NCI-H1417 (cell line): ENCODE measurements at places on chromosomes 4 and X.

GRCh38 chrX:42465821-42466220 is 312.1 kb downstream of the PPP1R2C start:
- DNase-seq: no peak

DNA sequence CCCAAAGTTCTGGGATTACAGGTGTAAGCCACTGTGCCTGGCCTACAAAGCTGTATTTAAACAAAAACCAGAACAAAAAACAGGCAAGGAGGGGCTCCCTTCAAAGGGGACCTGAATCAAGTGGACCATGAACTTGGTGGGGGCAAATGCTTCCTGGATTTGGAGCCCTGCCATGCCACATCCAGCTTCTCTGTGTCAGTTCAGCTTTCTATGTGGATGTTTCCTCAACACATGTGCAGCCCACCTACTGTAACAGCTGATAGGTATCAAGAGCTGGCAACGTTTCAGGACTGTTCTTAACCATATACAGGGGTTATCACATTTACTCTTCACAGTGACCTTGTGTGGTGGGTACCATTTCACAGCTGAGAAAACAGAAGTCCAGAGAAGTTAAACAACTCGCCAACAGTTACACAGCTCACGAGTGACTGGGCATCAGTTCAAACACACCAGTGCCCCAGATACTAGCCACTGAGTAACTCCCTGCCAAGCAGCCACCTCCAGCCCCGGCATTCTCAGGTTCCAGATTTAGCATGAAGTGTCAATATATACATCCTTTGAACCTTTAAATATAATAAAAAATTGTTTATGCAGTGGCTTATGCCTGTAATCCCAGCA is 7.5 kb downstream of the GPR143 start:
- DNase-seq: no peak

- no peak for DNase-seq
Observed at GRCh38 chrX:109614951-109615350, 10.0 kb downstream of the KCNE5 start.

GRCh38 chrX:51891821-51892551 is 1.4 kb upstream of the MAGED1 start:
- peak; percentile 30 for DNase-seq

DNA sequence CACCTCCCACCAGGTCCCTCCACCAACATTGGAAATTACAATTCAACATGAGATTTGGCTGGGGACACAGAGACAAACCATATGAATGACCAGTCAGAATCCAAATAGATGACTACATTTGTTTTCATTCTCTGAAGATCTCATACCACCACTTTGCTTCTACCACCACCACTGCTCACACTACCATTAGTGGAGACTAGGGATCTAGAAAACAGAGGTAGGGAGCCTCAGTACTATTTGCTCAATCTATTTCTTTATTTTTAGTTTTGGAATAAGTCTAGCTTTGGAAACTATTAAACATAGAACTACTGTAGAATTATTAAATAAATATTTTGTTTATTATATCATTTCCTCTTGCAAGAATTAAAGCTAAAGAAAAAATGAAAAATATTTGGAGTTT is 727.9 kb downstream of the CCSER1 start:
- no peak for DNase-seq

GRCh38 chr4:52987392-52988056 is 125.4 kb downstream of the RASL11B start:
- no peak for DNase-seq

DNA sequence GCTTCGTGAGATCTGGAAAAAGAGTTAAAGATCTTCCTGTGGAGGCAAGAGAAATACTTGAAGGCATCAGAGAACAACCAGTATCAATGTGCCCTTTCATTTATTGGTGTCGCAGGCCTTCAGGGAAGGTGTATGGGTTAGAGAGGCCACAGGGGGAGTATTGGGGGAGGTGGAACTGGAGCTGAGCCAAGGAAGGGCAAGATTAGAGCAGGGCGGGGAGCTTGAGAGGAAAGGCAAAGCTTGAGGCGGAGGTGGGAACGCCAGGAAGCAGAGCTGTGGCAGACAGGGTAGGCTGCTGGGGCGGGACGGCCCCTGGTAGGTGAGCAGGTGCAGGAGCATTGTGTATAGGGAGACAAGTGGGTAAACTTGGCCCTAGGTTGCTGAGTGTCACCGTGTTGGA is 329.9 kb downstream of the ARHGAP10 start:
- peak; percentile 31 for DNase-seq

- no peak for DNase-seq
Observed at GRCh38 chr4:65071564-65071963, 598.7 kb downstream of the EPHA5 start.

DNA sequence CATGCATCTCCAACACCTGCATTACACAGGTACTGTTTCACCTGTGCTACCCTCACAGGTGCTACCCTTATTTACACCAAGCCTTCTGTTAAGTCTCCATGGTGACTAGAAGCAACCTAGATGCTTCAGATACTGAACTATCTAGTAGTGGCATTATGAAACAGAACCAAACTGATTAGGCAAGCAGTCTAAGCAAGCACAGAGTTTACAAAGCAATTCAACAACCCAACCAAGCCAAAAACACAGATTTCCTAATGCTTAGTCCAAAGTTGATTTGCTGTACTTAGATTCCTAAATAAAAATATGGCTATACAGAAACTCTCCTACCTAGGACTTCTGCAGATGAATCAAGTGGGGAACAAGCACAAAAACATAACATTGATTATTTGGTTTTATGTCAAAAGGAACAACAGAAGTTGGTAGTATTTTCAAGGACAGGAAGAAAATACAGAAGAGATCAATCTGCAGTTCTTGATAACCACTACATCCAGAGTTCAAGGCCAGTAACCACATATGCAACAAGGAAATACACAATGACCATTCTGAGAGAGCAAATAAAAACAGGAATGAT is 3.2 kb downstream of the TAPT1 start:
- no peak for DNase-seq

DNA sequence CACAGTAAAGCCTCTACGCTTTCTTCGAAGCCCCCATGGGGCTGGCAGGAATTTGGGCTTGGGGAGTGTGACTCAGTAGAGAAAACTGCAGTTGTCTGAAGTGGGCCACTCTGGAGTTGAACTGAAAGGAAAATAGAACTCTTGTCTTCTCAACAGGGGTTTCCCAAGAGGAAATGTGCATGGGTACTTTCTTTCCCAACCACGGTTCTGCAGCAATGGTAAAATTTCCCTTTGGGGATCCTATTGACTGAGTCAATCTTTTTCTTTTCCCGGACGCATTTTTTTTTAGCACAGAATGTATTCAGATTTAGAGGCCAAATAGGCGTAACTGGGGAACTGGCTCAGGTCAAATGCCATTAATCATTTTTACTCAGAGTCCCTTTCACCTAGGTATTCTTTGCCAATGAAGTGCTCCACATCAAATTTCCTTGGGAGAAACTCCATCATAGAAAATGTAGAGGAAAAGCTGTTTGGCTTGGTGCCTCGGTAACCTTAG is 269.3 kb downstream of the STIM2 start:
- DNase-seq: no peak

- no peak for DNase-seq
Observed at GRCh38 chrX:118231464-118231863, 114.4 kb upstream of the WDR44 start.

DNA sequence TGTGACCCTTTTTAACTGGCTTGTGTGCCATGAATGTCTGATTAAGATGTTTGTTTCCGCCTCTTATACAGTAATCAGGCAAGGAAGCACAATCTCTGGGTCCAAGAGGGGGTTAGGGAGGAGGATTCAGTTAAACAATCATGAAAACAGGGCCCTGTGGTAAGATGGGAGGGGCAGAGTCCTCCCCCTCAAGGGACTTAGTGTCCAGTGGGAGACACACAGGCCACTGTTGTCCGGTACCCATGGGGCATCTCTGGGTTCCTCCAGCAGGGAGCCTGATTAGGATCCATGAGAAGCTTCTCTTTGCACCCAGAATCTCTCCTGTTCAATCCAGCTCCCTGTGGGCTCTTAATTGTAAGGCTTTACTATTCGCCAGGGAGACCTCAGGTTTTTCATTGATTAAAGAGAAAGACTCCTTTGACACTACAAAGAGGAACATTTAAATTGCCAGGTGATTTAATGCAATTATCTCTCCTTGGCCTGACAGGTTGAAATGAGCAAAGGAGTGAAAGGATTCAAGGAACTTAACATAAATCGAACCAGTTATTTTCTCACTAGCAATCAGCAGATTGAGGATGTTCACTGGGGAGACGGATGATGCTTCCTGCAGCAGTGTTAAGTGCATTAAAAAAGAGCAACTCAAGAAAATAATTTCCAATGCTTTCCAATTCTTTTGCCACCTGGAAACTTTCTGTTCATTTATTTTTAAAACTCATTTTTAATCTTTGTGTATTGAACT is 225.4 kb downstream of the PTTG2 start:
- no peak for DNase-seq

GRCh38 chr4:1967512-1968149 is 41.1 kb downstream of the NELFA start:
- DNase-seq: no peak

DNA sequence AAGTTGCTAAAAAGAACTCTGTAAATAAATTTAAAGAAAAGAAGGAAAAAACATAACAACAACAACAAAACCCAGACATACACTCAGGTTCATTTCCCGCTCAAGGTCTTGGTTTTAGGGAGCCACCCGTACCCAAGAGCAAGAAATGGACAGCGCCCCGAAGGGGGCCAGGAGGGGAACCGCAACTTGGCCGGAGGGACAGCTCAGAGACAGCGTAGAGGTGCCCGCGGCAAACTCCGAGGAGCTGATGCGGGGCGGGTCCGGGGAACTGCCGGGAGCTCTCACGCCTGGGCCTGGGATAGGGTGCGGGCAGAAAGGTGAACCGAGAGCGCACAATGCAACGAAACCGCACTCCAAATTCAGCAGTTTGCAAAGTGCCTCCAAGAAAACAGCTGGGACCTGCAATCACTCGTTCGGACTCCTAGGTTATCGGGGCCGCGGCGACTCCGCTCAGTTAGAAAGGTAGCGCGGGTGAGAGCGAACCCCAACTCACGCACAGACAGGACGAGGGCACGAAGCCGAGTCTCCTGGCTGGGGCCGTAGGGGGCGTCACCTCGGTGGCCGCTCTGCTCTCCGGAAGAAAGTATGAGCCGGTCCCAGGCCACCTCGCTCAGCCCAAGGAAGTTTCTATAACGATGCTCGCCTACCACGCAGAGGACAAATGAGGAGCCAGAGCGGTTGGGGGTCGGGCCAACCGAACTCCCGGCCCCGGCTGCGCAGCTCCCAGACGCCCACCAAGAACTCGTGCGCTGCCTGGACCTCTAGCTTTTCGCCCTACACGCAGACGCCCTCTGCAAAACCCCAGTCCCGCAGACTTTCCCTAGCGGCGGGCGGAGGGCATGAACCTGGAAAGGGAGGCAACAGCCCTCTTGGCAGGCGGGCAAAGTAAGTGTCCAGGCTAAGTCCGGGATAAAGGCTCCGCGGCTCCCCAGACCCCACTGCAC is 1.4 kb downstream of the NDNF start:
- peak; percentile 26 for DNase-seq

DNA sequence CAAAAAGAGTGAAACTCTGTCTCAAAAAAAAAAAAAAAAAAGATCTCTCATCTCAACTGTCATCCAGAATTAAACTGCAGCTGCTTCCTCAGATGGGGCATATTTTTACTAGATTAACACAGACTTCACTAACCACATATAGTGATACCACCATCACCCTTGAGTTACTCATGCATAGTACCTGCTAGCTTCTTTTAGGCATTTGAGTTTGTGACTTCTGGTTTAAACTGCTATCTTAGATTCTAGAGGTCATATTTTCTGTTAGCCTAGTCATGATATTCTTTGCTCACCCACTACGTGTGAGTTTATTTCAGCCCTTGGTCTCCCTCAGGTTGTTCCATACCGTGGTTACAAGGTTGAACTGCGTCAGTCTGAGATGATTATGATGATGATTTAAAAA is 154.9 kb upstream of the BMP3 start:
- no peak for DNase-seq

GRCh38 chrX:81857192-81857591 is 655.3 kb downstream of the SH3BGRL start:
- no peak for DNase-seq

- no peak for DNase-seq
Observed at GRCh38 chrX:40170830-40171512, 73.2 kb upstream of the BCOR start.

- DNase-seq: peak; percentile 8
Observed at GRCh38 chr4:174135936-174136406, 147.5 kb downstream of the FBXO8 start.

DNA sequence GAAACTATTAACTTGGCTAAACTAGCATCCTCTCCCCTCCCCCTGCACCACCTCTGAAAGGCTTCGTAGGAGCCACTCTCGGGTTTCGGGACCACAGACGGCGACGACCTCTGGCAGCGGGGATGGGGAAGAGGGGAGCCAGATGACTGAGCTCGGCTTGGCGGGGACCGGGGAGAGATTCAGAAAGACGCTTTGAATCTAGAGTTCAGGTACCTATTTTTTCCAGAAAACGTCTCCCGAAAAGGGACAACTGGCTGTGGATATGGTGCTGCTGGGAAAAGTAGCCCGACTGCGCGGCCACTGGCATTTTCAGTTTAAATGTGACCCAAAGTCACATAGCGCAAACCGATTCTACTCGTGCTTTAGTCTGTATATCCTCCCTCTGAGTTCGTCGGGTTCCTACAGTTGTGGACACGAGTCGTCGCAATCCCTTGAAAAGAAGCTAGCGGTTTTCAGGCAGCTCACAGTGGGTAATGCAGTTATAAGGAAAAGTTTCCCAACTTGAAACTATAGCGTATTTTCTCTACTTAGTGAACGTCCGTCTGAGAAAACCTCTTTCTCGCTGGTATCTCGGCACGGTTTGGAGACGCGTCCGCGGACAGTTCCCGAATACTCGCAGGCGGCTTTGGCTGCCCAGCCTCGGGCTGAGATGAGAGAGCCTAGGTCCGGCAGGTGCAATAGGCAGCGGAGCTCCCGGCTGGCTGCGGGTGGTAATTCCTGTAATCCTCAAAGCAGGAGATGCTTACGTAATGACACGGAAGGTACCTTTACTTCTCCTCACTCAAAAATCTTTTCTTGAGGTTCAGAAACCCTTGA is 1.3 kb downstream of the PARM1 start:
- peak; percentile 80 for DNase-seq

- no peak for DNase-seq
Observed at GRCh38 chr4:2816401-2816954, 23.6 kb downstream of the SH3BP2 start.

- DNase-seq: no peak
Observed at GRCh38 chr4:164846566-164846965, 30.4 kb upstream of the APELA start.

- no peak for DNase-seq
Observed at GRCh38 chrX:153768311-153769157, 4.5 kb downstream of the PLXNB3 start.

- no peak for DNase-seq
Observed at GRCh38 chrX:31166416-31166815, 94.6 kb upstream of the FTHL17 start.

- DNase-seq: no peak
Observed at GRCh38 chrX:11640089-11640488, 25.6 kb downstream of the ARHGAP6 start.
